ENCODE measurements at places on chromosomes 6 and 20. TPM values are rescaled to one million over a fixed set of nuclear protein-coding genes. Genes with fewer than 3 reads are reported as not detected.

DNA sequence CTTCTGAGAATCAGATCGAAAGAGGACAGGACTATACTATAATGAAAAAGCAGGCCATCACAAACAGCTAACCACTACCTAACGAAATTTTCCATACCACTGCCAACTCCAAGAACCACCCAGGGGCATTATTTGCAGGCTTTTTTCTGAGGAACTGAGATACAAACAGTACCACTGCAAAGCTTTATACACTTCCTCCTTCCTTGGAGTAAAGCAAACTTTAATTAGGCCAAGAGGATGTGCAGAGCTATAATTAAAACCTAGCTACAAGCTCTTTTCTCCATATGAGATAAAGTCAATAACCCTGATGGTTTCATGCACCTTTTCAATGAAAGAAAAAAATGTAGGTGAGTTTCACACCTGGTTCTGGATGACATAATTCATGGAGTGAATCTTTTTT is 68.5 kb downstream of the ELOVL5 start:
- DNase-seq, result no peak

DNA sequence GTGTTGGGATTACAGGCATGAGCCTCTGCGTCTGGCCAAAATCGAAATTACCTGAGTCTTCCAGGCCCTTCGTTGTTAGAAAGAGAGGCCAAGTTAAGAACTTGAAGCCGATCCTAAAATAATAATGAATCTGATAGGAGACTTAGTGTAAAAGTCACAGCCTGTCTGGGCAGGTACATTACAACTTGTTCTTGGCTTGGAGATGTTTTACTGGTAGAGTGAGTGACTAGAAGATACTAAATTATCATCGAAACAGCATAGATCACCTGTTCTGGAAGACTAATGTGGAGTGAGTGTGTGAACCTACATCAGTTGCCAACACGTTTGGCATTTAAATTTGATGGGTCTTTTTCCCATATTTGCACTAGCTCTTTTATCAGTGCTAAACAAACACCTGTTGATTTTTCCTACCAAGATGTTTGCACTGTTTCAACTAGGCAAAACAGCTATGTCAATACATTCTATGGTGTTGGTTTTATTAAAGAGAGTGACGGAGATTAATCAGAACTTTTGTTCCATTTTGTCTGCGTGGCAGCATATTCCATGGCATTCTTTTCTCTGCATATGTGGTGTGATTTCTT is 4.6 kb upstream of the TMEM217 start:
- DNase-seq, result no peak

The RBPJL gene
- total RNA-seq, result not detected

DNA sequence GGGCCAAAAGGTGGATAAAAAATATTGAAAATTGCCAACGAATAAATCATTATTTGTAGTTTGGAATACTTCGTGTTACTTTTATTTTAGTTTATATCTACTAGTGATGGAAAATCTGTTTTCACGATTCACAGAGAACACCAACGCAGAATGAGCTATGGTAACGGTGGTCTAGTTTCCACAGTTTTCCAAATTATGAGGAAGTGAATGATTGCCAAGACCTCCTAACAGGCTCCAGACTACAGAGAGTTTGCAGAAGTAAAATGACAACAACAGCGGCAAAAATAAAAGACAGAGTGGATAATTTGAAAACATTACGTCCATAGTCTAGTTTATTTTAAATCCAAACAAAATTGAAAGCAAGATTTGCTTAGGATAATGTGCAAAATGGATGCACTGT is 57.0 kb upstream of the AIG1 start:
- no peak for DNase-seq

The FILIP1 gene
- 149 TPM for total RNA-seq

The TREML2 gene
- 0.11 TPM for total RNA-seq

The IL20RA gene
- total RNA-seq, result 6.7 TPM

GRCh38 chr20:23626040-23626620 is 11.6 kb downstream of the CST3 start:
- no peak for DNase-seq

The NHLRC1 gene
- 1.2 TPM for total RNA-seq

DNA sequence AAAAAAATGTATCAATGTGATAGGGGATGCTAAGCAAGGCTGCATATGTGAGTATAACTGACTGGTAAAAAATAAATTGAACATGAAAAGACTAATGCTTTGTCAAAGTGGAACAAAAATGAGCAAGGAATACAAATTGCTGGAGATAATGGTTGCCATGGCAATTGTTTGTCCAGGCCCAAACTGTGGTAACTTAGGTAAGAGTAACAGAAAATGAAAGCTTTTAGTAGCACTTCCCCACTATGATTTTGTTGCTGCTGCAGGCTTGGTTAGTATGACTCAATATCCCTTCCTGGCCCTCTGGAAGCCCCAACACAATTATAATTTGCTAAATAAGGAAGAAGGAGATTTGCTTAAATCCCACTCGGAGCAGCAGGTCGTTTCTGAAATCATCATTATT is 577.1 kb downstream of the DOK5 start:
- no peak for DNase-seq

GRCh38 chr6:27433714-27434113 is 39.2 kb downstream of the ZNF184 start:
- DNase-seq, result no peak

The BTNL2 gene
- total RNA-seq, result not detected

The CASS4 gene
- total RNA-seq, result 0.41 TPM

GRCh38 chr6:5468586-5468985 is 207.3 kb downstream of the FARS2 start:
- no peak for DNase-seq

DNA sequence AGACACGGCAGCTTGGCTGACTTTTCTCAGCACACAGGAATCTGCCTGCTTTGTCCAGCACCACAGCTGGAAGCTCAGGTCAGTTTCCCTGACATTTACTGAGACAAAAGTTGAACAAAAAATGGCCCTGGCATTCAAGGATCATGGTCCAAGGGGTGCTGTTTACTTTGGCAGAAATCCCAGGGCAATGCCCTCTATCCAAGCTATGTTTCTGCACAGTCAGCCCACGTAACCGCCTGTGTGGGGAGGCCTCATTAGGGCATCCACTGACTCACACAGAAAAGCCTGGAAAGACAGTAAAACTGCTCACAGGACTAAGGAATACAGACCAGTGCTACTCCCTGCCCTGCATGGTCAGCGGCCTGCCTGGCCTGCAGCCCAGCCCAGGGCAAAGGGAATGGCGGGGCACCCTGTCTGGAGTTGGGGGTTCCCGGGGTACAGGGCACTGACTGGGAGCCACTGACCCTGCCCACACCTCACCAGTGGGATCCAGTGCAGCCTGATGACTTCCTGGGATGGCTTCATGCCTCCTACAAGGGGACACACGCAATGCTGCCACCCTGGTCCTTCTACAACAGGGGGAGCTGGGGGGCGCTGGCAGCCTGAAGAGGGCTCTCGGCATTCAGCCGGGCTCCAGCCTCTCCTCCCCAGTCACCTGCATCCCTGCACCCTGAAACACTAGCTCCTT is 77.1 kb downstream of the NINL start:
- no peak for DNase-seq

DNA sequence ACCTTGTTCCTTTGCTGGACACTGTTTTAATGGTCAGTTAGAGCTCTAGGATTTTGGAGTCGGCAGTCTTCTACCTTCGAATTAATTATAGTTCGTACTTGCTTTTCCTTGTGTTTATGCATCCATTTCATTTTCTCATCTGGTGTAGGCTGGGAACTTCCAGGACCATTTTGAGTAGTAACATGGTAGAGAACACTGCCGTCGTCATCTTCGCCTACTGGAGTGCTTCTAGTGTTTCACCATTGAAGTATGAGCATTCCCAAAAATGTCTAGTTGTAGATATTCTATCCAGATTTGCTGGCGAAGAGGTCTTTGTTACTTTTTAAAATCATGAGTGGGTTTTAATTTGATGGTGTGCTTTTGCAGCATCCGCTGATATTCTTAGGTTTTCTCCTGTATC is 36.9 kb downstream of the CDYL start:
- DNase-seq, result no peak

The PLCB4 gene
- 27.7 TPM for total RNA-seq
